ENCODE measurements at places on chromosomes 4 and X.
A peak's percentile ranks its signal among the peaks of the same experiment; 100 is the strongest.

DNA sequence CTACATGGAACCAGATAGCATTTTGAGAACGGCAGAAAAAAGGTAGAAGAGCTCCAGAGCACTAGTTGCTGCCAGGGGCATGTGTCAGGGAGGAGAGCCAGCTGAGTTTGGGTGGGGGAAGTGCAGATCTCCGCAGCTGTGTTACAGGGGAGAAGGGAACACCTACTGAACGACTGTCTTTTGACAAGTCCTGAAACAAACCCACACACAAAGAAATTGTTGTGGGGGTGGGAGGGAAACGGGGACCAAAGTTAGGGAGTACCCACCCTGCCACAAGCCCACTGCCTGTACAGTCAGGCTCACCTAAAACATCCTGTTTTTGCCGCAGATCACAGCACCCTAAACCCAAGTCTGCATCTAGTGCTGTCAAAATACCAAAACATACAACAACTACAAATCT is 55.5 kb downstream of the LEF1 start:
- DNase-seq = peak; percentile 20

GRCh38 chr4:84496706-84497503 is 2.2 kb downstream of the NKX6-1 start:
- no peak for DNase-seq

DNA sequence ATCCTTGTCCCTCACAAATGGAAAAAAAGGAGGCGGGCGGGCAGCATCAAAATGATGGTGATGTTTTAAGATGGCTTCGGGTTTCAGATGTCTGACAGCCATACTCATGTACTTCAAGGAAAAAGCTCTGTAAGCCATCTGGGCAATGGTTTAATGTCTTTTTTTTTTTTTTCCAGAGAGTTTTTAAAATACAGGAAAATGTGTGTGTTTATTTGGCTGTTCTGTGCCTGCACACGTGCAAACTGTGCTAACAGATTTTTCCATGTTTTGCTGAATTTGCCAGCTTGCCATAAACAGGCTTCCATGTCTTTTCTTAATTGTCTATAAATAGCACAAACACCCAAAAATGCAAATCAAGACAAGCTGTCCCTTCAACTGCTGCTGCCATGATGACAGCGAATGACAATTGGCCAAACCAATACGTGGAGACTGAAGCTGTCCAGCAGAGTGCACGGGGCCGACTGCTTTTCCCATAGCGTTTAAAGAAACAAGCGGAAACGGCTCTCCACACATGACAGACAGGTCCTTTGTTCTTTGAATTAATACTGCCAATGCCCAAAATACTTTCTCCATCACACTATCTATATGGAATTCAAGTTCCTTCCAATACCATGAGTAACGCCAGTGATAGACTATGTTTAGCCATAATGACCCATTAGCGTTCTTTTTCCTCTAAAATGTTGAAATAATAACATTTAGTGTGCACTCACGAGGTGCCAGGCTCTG is 35.7 kb downstream of the AFAP1 start:
- DNase-seq = no peak

GRCh38 chr4:67632492-67632891 is 68.5 kb downstream of the UBA6 start:
- no peak for DNase-seq

GRCh38 chr4:125400756-125401155 is 86.0 kb downstream of the FAT4 start:
- DNase-seq = no peak
